Stimulated activated CD4-positive, alpha-beta T cell treated with anti-CD3 and anti-CD28 coated beads, Interleukin-4, amount 100 ng/mL, for 24 hours (primary cell): ENCODE measurements at places on chromosomes 1 and 21.

DNA sequence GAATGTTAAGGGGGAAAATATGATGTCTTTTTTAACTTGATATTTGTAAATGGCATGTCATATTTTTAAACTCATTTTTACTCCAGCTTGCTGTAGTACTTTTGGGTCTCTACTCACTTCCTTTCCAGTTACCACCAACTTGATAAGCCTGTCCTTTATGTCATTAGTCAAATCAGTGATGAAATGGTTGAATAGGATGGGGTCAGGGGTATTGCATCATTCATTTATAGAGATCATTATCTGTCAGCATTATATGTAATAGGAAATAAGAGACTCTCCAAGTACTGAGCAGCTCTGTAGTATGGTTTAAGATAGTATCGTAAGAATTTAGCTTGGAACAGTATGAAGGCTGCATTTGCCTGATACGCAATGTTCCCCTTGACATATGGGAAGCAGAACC is 227.3 kb downstream of the BRINP3 start:
- no peak for DNase-seq

DNA sequence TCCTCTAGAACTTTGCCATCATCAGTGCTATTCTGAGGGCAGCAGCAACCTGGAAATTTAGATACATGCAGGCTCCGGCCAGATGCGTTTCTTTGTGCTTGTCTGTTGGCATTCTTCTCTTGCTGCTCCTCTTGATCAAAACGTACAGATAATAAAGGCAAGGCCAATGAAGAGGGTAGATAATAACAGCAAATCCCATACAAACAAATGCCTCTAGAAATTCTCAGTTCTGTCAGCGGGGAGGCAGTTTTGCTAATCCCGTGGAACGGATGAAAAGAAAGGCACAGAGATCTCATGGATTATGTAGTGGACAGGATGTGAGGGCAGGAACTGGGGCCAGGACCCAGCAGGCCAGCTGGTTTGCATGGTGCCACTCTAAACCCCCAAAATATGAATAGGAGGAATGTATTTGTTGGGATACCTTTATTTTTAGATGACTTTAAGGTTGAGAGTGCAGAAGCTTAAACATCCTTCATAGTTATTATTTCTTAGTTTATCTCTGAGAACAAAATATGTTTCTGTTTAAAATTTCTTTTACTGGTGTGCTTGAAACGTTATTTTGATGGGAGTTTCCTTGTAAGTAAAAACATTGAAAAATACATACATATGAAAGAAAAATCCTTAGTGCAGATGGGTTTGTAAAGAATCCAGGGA is 1.5 kb downstream of the ITSN1 start:
- DNase-seq: no peak

DNA sequence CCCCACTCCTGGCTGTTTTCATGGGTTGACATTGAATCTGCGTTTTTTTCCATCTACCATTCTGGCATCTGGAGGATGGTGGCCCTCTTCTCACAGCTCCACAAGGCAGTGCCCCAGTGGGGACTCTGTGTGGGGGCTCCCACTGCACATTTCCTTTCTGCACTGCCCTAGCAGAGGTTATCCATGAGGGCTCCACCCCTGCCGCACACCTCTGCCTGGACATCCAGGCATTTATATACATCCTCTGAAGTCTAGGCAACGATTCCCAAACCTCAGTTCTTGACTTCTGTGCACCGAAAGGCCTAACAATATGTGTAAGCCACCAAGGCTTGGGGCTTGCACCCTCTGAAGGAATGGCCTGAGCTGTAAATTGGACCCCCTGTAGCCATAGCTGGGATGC is 147.9 kb upstream of the FMN2 start:
- no peak for DNase-seq

GRCh38 chr1:37501661-37502060 is 12.9 kb downstream of the MEAF6 start:
- no peak for DNase-seq

GRCh38 chr1:153339802-153340201 is 8.8 kb downstream of the PGLYRP4 start:
- DNase-seq: no peak

- no peak for DNase-seq
Measured at GRCh38 chr1:92931691-92932090, 29.6 kb downstream of the DIPK1A start.

DNA sequence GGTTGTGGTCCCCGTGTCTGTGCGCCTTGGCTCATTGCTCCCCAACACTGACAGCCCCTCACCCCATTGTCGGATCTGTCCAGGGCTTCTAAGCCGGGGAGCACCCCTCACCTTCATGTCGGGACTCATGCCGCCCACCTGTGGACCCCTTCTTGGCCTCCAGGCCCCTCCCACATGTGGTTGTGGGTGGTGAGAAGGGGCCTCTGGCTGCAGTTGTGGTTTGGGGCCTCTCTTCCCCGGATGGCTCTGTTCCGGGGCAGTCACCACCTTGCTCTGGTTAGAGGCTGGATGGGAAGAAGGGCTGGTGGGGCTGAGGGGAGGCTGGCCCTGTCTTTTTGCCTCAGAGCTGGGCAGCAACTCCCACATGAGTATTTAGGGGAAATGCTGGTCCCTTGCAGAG is 158.6 kb upstream of the C1orf174 start:
- no peak for DNase-seq

GRCh38 chr1:183607322-183607980 is 17.2 kb upstream of the NCF2 start:
- DNase-seq: no peak

GRCh38 chr21:40152476-40152875 is 285.2 kb downstream of the PCP4 start:
- no peak for DNase-seq

DNA sequence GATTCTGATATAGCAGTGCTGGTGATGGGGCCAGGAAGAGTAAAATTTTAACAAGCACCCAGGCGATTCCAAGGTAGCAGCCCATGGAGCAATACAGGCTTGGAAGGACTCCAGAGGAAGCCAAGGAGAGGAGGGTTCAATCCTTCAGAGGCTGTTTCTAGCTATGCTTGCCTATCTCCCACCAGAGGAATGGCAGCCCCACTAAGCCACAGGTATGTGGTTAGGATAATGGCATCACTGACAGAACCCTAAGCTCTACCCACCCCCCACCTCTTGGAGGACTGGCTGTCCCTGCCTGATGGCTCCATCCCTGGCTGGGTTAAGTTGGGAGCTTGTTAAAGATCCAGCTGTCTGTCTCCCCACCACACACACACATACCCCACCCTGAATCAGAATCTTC is 19.3 kb upstream of the PTAFR start:
- DNase-seq: no peak

DNA sequence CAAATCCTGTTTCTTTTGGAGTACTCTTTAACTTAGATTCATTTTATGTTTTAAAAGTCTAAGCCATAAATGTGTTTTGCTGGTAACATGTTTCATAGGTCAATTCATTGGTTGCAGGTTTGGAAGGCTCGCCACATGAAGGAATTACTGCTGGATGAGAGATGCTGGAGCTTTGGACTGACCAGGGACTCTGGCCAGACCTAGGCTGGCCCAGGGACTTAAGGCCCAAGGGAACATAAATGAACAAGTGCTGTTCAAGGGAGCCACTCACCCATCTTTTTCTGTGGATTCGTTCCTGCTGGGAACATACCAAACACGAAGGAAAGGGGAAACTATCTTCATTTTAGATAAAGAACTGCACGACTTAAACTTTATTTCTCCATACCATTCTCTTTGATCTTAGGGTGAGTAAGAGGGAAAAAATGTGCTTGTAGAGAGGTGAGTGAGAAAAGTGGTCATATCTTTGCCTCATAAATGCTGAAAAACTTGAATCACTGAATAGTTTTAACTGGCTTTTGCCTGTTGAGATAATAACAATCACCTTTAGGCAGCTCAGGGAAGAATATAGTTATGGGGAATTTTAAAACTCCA is 15.3 kb upstream of the SHCBP1L start:
- no peak for DNase-seq

DNA sequence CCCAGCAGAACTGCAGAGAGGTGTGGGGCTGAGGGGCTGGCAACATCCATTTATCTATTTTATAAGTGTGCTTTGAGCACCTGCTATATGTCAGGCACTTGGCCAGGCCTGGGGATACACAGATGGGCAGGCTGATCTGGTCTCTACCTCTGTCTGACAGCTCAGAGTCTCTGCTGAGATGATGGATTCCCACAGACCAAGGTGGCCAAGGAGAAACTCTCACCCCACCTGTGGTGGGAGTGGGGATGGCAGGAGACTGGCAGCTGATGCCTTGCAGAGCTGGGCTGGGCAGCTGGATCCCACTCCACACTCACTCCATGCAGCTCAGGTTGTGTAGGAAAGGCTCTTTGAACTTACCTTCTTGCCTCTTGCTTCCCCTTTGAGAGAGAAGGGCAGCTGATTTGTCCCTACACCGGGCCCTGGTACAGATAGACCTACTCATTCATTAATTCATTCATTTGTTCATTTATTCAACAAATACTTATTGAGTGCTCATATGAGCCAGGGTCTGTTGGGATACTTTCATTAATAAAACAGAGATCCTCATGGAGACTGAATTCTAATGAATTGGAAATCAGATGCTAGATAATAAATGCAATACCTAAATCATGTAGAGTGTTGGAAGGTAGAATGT is 9.0 kb downstream of the ADORA1 start:
- DNase-seq: no peak

DNA sequence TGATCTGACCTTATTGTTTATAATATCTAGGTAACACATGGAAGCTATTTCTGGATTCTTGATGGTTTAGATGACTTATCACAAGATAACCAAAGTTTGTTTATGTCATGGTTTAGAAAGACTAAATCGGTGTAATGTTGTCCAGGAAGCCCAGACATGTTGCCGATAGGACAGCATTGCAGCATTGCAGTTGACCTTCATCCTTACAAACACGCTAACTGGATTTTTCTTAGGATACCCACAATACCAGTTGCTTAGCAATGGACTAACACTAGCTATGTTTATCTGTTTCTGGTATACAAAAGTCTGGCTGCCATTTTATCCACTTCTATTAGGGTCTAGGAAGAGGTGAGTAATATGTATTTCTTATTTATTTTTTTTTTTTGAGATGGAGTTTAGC is 11.7 kb upstream of the DPH5 start:
- DNase-seq: no peak

GRCh38 chr1:108848806-108849205 is 8.1 kb downstream of the AKNAD1 start:
- no peak for DNase-seq

- DNase-seq: peak; percentile 6
Measured at GRCh38 chr1:246875041-246876026, 56.4 kb downstream of the AHCTF1 start.

DNA sequence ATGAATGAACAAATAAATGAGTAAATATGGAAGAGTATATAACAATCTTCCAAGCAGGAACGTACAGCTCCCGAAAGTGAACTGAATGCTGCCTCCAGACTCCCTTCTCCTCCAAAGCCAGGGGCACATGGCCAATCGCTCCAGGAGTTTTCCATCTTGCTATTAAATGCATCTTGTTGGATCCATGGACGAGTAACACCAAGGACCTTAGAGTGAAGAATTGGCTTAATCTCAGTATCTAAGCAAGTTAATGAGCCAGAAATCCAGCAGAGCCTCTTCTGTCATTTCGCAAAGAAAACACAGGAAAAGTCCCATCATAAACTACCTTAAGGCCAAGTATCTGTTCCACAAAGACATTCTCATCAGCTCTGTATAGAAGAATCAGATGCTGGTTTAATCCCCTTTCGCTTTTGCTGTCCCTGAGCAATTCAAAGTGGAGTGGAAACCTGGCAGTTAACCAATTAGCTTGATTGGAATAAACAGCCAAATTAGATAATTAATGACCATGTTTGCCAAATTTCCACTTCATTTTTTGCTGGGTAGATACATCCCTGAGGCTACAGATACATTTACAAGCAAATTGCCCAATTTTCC is 116.0 kb downstream of the MIS18A start:
- DNase-seq: no peak

- no peak for DNase-seq
Measured at GRCh38 chr1:233491953-233492620, 121.8 kb upstream of the KCNK1 start.

DNA sequence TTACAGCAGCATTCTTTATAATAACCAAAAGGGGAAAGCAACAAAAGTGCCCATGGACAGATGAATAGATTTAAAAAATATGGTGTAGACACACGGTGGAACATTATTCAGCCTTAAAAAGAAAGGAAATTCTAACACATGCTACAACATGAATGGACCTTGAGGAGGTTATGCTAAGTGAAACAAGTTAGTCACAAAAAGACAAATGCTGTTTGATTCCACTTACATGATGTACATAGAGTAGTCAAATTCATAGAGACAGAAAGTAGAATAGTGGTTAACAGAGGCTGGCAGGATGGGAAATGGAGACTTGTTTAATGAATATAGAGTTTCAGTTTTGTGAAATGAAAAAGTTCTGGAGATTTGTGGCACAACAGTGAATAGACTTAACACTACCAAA is 151.4 kb downstream of the CYYR1 start:
- no peak for DNase-seq

DNA sequence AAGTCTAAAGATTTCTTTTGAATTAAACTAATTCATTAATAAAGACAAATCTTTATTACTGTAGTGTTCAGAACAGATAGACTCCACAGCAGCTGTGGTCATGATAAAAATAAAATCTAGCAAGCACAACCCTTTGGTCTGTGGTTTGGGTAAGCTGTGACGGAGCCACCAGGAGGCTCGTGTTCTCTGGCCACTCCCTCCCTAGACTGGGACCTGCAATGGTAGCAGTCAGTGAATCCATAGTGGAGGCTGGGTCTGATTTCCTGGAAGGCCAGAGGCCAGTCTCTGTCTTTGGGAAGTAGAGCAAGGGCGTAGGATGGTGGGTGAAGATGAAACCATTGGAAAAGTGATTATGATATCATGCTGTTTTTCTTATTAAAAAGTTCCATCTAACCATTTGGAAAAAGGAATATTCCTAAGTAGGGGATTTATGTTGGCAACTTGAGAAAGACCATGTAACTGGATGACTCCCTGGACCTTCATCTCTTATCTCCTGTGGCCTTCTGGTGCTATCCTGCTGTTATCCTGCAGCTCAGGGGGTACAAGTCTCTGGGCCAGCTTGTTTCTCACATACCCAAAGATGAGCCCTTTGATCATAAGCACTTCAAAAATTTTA is 39.0 kb downstream of the TENT5C start:
- no peak for DNase-seq

GRCh38 chr1:166391279-166392066 is 224.7 kb upstream of the FAM78B start:
- no peak for DNase-seq

GRCh38 chr1:20787840-20788795 is 1.0 kb upstream of the HP1BP3 start:
- DNase-seq: no peak

- DNase-seq: no peak
Measured at GRCh38 chr1:235342039-235342438, 13.7 kb downstream of the GGPS1 start.

- DNase-seq: no peak
Measured at GRCh38 chr21:45069085-45069484, 5.3 kb upstream of the ADARB1 start.

DNA sequence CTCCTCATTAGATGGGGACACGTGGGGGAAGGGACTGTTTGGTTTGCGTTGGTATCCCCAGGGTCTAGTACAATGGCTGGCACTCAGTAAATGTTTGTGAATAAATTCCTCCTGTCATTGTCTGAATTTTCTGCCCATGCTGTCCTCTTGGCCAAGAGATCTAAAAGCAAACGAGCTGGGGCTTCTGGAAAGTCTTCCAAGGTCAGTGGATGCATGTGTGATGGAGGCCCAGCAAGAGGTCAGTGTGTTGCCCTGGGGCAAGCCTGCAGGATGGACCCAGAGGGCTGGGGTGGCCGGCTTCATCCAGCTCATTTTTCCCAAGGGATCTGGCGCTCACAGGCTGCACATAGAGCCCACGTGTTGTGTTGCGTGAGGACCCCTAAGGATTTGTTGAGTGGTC is 30.0 kb upstream of the JUN start:
- no peak for DNase-seq

GRCh38 chr1:62493656-62494055 is 56.8 kb downstream of the USP1 start:
- DNase-seq: no peak
